ENCODE measurements at places on chromosomes 5 and 9.
A peak's percentile ranks its signal among the peaks of the same experiment; 100 is the strongest.

GRCh38 chr9:125409217-125409636 is 147.6 kb downstream of the GAPVD1 start:
- DNase-seq = no peak

DNA sequence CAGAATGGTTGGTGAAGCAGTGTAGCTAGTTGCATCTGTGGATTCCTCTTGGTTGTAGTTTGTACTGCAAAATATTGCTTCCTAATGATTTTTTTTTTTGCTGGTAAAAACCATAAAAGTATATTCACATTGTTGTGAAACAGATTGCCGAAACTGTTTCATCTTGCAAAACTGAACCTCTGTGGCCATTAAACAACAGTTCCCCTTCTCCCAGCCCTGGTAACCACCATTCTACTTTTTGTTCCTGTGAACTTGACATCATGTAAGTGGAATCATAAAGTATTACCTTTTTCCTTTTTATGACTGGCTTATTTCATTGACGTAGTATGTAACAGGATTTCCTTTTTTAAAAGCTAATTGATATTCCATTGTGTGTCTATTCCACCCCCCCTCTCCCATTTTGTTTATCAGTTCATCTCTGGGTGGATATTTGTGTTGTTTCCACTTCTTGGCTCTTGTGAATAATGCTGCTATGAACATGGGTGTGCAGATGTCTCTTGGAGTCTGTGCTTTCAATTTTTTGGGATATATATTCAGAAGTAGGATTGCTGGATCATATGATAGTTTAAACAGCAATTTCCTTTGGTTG is 11.8 kb downstream of the SUB1 start:
- peak; percentile 82 for DNase-seq

GRCh38 chr9:10525972-10526371 is 86.8 kb downstream of the PTPRD start:
- no peak for DNase-seq

DNA sequence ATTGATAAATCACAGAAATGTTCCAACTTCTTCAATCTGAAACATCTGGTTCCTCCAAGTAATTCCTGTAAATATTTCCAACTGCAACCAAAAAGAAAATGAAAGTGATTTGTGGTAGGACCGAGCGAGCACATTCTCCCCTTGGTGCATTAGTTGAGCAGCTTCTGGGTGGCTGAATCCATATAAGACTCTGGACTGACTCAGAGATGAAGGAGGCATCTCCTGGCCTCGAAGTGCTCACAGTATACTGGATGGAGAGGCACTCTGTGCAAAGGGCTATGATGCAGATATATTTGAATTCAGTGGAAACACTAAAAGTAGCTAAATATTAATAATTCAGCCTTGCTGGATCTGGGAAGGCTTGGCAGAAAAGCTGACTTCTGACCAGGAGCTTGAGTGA is 265.0 kb downstream of the MARCHF11 start:
- DNase-seq = no peak

- DNase-seq = no peak
Observed at GRCh38 chr5:7374186-7374585, 21.8 kb upstream of the ADCY2 start.

- no peak for DNase-seq
Observed at GRCh38 chr5:32778403-32778802, 67.3 kb downstream of the NPR3 start.

DNA sequence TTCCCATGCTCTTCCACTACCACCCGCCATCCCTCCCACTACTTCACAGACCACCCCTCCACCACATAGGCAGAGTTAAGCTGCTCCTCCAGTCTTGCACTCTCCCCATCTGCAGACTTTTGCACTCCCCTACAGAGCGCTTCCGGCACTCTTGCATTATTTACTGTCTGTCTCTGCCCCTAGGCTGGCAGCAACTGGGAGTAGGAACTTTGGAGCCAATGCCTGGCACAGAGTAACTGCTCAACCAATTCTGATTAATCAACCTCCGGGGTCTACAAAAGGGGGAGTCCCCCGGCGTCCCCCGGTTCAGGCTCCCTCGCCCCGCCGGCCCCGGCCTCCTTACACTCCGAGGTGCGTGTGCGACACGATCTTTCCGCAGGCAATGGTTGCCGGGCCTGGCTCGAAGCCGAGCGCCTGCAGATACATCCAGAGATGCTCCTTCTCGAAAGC is 498 bp downstream of the HAUS6 start:
- peak; percentile 24 for DNase-seq
